HCT116 (cell line): ENCODE measurements at places on chromosomes 6 and 20. TPM values are rescaled to one million over a fixed set of nuclear protein-coding genes. Genes with fewer than 3 reads are reported as not detected.

GLP1R gene
- not detected for total RNA-seq

ZC2HC1B gene
- total RNA-seq = not detected

TSPYL4 gene
- total RNA-seq = 5.4 TPM

ALDH5A1 gene
- total RNA-seq = 10.0 TPM

DNA sequence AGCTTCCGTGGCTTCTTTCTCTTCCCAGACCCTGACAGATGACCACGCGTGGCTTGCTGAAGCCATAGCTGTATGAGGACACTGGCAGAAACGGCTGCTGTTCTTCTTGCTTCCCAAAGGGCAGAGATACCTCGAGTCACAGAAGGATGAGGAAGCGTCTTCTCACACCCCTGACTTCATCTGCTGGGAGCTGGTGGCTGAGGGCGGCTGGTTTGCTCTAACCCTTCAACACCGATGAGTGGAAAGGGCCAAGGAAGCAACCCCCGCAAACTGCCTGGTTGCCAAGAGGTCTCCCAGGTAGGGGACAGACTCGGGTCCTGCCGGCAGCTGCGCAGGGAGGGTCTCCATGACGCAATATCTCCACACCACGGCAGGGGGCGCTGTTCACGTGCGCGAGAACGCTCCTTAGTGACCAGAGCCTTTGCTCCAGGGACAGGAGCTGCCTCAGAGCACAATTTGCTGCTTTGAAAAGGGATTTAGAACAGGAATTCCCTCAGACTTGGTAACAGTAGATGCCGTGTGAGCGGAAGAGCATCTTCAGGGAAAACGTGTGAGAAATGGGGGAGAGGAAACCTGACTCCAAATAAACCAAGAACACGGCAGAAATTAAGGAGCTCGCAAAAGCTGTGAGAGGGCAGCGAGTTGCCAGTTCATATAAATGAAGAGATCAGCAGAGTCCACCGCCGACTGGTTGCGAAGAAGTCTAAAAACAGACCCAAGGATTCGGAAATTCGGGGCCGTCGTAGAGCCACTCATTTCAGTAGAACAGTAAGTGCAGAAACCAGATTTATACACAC lies 80.2 kb downstream of the ERMARD start:
- H3K4me1 ChIP-seq = no peaks in the 10 kb centered on the region
- no peaks in the 10 kb centered on the region for H3K36me3 ChIP-seq
- no peak overlapping the region for H3K27ac ChIP-seq
- H3K4me3 ChIP-seq = no peak overlapping the region
- H3K27me3 ChIP-seq = peaks cover 5% of the 10 kb centered on the region; the same call in 1 of the 2 replicates

DNA sequence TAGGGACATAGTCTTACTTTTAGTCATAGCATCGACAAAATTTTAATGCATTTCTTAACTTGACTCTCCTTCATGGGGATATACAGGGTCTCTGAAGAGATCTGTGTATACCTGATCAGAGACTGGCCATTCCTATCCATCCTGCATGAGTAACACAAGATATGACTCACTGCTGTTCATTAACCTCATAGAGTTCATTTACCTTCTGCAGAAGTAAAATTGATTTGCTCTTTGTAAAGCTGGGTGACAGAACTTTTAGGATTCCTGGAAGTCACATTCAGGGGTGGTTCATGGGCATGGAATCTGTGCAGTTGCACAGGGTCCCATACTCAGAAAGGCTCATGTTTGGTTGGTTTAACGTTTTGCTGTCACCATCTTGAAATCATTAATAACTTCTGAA lies 53.2 kb downstream of the PDE7B start:
- H3K4me3 ChIP-seq = no peak overlapping the region
- H3K4me1 ChIP-seq = peaks cover 7% of the 10 kb centered on the region
- no peaks in the 10 kb centered on the region for H3K27me3 ChIP-seq
- no peaks in the 10 kb centered on the region for H3K36me3 ChIP-seq
- no peak for DNase-seq

- H3K4me1 ChIP-seq = no peaks in the 10 kb centered on the region
- no peak for DNase-seq
- H3K4me3 ChIP-seq = no peak overlapping the region
- H3K27me3 ChIP-seq = peaks cover 20% of the 10 kb centered on the region
- H3K27ac ChIP-seq = no peak overlapping the region
- no peaks in the 10 kb centered on the region for H3K36me3 ChIP-seq
Measured at GRCh38 chr20:51183451-51183850, 160.5 kb upstream of the KCNG1 start.

DNA sequence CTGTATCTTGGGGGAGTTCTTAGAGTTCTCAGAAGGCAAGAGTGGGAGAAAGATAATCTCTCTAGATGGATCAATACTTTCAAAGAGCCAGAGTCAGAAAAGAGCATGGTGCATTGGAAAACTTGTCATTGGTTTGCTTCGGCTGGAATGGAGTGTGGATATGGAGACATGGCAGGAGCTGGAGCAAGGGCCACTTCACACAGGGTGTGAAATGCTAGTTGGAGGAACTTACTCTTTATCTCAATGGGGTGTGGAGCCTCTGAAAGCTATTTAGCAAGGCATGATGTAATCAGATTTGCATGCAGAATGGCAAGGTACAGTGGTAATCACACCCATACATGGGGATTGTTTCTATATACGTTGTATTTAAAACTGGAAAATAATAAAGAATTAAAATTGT lies 31.5 kb upstream of the PAQR8 start:
- H3K4me1 ChIP-seq = peaks cover 8% of the 10 kb centered on the region
- H3K4me3 ChIP-seq = no peak overlapping the region
- no peaks in the 10 kb centered on the region for H3K27me3 ChIP-seq
- no peak for DNase-seq
- no peak overlapping the region for H3K27ac ChIP-seq
- no peaks in the 10 kb centered on the region for H3K36me3 ChIP-seq
